Cortex of kidney (tissue), 1 donor: ENCODE measurements at places on chromosomes 16 and 17.

DNA sequence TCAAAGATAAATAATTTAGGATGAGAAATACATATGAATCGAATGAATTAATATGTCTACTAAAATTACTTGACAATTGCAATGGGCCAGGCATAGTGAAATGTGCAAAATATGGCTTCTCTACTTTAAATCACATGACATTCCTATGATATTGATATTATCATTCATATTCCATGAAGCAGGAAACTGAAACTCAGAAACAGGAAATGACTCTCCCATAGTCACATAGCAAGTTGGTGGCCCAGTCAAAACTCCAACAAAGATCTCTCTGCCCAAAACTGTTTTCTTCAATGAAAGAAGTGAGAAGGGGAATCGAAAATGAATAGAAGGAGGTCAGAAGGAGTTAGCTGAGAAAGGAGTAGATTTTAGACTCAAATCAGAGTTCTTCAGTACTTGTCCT lies 272.2 kb downstream of the CDH8 start:
- no peak for DNase-seq

DNA sequence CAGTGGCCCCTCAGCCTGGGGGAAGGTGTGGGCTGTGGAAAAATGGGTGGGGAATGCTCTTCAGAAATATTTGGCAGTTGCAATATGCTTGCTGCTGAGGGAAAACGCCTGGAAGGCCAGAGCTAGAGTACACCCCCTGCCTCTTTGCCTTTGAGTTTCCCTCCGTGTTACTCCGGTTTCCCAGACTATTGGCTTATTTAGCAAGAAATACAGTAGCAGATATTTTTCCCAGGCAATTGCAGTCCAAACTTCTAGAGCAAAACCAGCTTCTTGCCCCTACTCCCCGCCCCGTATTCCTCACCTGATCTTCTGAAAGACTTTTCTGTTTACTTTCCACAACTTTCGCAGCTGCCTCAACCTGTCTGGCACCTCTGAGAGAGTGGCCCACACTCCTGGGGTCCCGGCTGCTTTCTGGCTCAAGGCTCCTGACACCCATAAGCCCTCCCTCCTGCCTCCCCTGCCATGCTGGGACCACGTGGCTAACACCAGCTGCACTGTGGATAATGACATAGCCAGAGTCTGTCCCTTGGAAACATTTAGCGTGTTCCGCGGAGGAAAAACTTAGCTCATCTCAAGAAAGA lies 45.8 kb upstream of the HELZ start:
- DNase-seq, result no peak

GRCh38 chr17:43609613-43610385 lies 51.9 kb downstream of the MEOX1 start:
- DNase-seq, result no peak

DNA sequence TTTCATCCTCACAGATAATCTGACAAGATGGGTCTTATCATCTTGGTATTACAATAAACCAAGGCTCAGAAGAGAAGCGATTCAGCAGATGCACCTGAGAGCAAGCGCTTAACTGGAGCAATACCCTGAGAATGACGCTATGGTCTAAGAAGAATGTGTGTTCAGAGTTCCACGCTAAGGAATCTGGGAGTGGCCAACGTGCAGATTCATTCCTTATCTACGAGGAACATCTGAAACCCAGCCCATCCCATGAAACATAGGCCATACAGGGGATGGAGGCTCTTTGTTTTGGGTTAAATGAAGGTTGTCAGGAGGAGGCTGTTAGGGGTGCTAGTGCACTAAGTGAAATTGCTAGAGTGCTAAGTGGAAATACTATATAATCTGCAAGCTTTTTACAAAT lies 28.5 kb upstream of the KDM8 start:
- no peak for DNase-seq

DNA sequence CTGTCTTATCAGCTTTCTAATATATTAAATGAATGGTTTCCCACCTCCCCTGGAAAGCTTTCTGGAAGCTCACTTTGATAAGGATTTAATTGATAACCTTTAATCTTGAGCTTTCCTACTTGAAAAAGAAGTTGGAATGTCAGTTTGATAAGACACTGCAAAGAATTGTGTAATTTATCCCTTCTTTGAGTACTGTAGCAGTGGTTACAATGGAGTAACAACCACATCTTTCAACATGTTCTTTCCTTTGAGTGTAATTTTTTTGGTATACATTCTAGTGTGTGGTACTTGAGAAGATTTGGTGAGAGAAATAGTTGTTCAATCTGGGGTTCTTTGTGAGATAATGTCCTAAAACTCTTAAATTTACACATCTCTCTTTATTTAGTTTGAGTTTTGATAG lies 43.4 kb downstream of the CPD start:
- DNase-seq, result no peak
